ENCODE measurements at places on chromosomes 11 and 22.

DNA sequence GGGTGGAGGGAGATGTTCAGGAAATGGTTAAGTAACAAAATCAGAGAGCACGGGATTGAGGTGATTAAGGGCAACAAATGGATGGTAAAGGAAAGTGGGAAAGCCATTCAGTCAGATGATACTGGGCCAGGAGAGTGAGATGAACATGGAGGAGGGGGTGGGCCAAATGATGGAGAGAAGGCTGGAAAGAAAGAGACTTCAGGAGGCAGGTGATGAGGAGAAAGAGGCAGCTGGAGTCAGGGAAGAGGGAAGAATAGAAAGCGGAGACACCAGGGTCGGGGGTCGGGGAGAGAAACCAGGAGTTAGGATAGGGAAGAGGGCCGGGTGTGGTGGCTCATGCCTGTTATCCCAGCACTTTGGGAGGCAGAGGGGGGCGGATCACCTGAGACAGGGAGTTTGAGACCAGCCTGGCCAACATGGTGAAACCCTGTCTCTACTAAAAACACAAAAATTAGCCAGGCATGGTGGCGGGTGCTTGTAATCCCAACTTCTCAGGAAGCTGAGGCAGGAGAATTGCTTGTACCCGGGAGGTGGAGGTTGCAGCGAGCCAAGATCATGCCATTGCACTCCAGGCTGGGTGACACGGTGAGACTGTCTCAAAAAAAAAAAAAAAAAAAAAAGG is 4.7 kb upstream of the KDM2A start:
- DNase-seq = no peak

DNA sequence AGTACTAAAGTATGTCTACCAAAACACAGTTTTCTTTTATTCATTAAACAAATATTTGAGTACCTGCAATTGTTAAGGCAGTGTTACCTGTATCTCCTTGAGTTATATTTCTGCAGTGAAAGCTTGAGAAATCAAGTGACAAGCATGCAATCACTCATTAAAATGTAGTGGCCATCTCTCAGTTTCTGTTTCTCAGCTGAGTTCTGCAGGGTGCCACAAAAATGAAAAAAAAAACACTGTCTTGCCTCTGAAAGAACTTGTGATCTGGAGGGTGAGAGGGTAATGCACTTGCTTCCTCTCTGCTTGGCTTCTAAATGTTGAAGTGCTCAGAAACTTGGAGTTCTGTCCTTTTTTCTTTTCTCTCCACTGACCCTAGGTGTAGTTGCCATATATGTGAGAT is 6.8 kb downstream of the QSER1 start:
- DNase-seq = no peak

DNA sequence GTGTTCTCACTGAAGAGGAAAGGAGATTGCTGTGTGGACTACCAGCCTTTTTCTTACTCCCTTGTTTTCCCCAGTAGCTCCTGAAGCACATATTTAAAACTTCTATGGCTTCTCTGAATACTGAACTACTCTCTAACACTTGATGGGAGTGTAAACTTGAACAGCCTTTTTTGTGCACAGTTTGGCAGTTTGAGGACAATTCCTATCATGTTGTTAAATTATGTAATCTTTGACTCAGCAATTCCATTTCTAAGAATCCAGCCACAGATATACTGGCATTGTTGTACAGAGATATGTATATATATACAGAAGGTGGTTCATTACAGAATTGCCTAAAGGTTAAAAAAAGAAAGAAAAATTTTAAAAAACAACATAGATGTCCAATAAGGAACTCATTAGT is 47.1 kb upstream of the EED start:
- DNase-seq = no peak

- no peak for DNase-seq
Measured at GRCh38 chr22:43511276-43511910, 99.6 kb downstream of the MPPED1 start.

DNA sequence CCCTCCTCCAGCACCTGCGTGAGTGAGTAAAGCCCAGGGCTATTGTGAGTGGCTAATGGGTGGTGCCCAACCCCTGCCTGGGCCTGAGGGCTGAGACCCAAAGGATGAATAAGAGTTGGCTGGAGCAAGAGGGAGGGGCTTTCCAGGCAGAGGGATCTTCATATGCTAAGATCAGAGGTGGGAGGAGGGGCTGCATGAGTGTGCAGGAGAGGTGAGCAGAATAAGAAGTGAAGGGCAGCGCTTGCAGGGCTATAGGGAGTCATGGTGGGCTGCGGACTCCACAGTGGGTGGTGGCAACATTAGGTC is 3.9 kb downstream of the EMID1 start:
- DNase-seq = no peak

DNA sequence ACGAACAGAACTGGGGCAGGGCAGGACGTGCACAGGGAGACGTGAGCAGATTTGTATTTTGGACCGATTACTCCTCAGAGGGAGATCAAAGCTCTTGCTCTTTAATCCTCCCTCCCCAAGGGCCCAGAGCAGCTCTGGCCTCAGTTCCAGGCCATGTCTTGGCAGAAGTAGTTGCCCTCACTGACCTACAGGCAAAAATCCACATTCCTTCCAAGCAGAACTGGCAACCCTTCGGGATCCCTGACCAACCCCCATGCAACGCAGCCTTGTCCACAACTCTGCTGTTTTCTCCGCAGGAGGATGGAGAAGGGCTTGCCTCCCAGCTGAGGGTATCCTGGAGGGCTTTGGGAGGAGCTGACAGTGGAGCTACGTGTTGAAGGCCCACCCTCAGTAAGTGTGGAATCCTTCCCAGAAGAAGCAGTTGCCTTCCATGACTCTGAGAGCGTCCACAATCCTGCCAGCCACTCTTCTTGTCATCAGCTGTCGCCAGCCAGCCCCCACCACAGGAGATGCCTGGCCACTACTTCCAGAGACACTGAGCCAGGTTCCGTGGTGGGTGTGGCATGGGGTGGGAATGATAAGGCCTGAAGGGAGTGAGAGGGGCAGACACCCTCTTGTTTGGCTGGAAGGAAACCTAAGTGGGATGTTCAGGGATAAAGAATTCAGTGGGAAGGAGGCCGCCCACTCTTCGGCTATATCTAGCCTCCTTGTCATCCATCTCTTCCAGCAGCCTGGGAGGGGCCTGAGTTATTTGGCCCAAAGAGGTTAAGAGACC is 68.1 kb downstream of the PDE2A start:
- no peak for DNase-seq

DNA sequence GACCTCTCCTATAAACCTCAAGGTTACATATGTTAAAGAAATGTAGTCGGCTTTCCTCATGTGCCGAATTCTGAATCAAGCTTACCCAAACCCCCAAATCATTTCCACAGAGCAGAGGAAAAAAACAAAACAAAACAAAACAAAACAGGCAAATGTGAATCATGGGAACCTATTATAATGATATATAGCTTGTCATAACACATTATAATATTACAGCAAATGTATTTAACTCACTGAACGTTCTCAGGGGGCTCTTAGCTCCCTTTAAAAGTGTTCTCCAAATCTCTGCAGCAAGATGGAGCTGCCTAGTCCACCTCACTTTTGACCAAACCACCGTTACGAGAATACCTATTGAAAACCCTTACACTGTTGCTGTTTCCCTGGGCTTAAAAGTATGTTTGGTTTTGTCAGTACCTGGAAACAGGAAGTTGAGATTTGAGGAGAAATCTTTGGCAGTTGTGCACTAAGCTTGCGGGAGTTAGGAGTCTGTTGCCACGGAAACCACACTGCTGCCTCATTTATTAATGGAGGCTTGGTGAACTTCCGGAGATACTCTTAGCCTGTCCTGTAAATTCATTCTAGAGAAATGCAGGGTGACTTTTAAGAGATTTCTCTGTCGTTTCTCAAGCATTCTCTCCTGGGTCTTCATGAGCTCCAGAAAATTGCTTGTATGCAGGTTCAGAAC is 167.0 kb upstream of the RASSF10 start:
- no peak for DNase-seq

DNA sequence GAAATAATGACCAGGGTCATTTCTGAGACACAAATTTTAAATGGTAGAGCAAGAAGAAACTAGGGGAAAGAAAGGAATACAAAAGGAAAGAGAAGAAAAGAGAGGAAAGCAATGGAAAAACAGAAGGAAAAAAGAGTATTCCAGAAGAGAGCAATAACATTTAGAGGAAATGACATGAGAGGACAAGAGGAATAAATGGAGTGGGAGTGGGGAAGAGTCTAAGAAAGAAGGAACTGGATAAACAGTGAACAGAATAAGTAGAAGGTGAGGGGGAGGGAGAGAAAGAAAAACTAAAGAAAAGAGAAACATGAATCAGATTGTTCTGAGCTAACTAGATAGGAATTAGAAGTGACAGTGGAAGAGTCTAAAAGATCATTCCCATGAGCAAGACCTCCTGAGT is 28.4 kb downstream of the PRDM10 start:
- no peak for DNase-seq

DNA sequence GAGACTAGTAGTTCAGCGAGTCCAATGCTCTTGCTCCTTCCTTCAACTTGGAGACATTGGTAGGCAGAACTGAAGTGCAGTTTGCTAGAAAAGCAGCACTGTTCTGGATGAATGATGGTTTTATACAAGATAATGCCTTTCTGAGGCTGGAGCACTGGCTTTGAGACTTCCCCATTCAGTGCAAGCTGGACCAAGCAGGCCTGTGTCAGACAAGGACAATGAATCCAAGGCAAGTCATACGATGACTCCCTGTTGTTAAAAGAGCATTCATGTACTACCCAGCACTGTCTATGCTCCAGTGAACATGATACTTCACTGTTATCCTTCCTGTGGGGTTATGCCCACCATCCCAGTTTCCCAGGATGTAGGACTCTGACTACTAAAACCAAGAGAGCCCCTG is 242.3 kb upstream of the RAG2 start:
- no peak for DNase-seq

Measured in activated CD4-positive, alpha-beta T cell treated with anti-CD3 and anti-CD28 coated beads, Interleukin-2, amount 50 U/mL, for 4 hours (primary cell).